ENCODE measurements at places on chromosomes 2 and 18.
A peak's percentile ranks its signal among the peaks of the same experiment; 100 is the strongest.

DNA sequence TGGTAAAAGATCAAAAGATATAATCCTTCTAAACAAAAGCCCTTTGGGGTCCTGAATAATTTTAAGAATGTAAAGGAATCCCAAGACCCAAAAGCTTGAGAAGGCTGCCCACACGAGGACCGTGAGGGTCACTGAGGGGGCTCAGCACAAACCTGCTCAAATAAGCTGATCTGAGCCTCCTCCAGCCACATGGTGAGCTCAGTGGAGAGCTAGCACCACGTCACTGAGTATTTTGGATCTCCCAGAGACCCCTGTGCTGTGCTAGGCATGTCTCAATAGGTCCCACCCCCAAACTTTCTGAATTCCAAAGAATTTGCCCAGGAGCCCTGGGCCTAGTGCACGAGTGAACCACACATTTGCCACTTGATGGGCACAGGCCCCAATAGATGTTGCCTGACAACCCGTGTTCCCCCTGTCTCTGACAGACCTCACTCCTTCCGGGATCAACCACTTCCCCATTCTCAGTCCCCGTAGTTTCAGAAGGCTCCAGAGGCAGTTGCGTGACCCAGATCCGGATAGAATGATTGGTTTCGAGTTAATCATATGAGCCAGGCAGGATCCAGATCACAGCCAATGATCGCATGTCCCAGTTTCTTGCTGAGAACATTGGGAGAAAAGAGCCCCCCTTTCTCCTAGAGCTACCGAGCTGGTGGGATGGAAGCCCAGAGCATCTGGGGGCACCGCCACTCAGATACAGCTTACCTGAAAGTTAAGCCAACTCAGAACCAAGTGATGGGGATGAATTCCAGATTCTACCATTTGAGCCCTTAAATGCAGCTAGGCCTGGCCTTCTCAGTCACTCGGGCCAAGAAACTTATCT is 203.8 kb downstream of the TNS1 start:
- peak; percentile 57 for DNase-seq

DNA sequence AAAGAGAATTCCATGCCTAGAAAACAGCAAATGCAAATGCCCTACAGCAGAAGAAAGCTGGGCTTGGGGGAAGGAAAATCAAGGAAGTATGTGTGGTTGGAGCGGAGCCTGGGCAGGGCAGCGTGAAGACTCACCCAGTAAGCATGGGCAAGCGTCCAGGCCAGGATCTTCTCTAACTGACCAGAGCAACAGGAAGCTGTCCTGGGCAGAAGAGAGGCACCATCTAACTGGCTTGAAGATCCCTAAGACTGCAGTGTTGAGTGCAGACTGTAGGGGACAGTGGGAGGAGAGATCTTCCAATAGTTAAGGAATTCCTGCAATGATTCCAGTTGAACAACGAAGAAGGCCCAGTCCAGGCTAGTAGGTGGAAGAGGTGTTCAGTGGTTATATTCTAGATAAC is 57.9 kb downstream of the NXPH2 start:
- peak; percentile 11 for DNase-seq

DNA sequence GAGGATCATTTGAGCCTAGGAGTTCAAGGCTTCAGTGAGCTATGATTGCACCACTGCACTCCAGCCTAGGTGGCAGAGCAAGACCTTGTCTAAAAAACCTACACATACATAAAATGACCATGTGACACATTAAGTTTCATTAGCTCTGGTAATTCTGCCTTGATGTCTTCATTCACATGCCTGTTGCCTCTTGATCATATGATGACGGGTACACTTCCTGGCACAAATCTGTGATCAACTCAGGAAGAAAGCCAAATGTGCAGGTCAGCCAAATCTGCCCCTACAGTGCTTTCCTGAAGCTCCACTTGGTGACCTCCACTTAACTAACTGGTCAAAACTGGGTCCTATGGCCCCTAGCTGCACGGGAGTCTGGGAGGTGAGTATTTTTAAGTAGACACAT is 54.4 kb upstream of the B3GNT7 start:
- DNase-seq, result no peak

- DNase-seq, result no peak
These were observed 79.2 kb upstream of the ST8SIA3 start for GRCh38 chr18:57273194-57273593.

DNA sequence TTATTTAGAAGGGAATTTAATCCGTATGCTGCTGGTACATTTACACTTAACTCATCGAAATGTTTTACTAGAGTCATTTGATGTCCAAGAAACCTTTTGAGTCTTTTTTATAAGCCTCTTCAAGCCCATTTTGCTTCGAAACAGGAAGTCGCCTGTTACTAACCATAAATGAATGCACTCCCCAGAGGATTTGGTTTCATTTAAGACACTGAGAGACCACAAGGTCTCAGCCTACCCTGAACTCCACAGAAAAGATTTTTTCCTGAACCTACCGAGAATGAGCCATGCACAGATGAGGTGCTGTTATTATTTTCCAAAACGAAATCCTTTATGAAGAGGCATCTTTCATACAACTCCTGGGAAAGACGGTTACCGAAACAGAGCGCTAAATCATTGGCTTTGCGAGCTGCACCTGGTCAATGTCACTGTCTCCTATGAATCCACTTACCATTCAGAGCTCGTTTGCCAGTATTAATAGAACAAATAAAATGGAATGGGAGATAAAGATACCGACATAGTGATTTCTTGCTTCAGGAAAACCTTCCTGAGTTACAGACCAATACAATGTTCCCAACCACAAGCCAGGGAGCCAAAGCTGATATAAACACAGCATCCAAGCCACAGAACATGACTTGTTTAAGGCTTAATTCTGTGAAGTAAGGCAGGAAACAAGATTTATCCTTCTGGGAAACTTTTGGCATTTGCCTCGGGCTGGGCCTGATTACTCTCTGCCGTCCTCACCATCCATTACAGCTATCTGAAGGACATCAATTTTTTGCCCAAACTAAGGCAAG is 382.1 kb downstream of the OSR1 start:
- DNase-seq, result no peak

DNA sequence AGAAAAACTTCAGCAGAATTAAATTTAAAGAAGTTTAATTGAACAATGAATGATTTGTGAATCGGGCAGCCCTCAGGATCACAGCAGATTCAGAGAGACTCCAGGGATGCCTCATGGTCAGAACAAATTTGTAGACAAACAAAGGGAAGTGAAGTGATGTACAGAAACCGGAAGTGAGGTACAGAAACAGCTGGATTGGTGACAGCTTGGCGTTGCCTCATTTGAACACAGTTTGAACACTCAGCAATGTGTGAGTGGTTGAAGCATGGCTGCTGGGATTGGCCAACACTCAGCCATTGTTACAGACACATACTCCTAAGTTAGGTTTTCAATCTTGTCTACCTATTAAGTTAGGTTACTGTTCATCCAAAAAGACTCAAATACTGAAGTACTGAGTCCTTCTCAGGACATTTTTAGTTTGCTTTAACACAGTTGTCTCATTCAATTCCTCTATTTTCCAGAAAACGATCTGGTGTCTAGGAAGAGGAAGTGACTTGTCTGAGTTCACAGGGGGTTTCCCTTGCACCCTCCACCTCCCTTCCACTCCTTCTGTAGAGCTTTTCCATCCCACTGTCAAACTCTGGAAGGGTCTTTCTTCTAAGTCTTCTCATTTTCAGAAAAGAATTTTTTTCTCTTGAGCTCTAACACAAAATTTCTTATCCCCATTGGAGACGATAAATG is 137.9 kb downstream of the SLC4A3 start:
- no peak for DNase-seq

GRCh38 chr2:165434865-165435496 is 34.5 kb upstream of the CSRNP3 start:
- no peak for DNase-seq

DNA sequence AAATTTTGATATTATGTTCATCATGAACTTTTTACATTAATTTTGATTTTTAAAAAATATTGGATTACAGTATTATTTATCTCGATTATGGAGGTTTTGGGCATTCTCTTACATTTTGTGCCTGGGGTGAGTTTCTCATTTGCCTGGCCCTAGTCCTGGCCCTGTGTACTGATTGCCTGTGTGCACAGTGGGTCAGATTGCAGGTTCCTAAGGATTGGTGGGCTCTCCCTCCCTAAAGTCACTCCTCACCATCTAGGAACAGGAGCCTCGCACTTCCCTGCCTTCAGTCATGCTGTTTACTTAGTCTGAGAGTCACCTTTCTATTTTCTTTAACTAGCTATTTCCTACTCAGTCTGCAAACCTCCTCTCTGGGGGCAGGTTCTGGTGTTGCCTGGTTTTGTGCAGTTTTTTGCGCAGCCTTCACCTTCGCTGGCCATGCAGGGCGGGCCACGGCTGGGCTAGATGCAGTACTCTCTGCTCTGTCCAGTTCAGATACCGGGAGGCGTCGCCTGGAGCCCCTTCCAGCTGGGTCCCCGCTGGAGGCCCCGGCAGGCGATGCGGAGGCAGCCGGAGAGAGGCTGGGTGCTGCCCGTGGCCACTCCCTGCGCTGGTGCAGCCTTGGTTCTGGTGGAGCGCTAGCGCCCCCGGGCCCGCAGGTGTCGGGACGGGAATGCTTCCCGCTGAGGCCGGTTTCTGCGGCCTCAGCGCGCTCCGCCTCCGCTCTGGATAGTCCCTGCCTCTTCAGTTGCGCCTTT is 23.3 kb upstream of the MC5R start:
- DNase-seq, result peak; percentile 65

- peak; percentile 69 for DNase-seq
These were observed 9.9 kb downstream of the TMBIM1 start for GRCh38 chr2:218282173-218282991.

- DNase-seq, result no peak
These were observed 901 bp downstream of the WDFY1 start for GRCh38 chr2:223944166-223944702.

GRCh38 chr18:4193086-4193485 is 262.0 kb downstream of the DLGAP1 start:
- DNase-seq, result no peak

DNA sequence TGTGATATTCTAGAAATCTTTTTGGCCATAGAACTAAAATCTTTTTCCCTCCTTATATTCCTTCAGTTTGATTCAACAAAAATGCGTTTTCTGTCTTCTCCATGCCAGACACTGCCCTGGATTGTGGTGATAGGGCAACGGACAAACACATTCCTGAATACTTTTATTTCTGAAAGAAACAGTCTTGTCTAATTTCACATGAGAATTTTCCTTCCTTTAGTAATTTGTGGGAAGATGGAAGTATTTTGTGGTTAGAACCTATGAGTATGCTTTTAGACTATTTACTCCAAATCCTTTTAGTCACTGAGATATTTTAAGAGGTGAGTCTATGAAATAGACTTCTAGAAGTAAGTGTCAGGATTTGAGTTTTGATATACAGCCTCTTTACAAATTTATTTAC is 49.6 kb downstream of the COL5A2 start:
- DNase-seq, result no peak

DNA sequence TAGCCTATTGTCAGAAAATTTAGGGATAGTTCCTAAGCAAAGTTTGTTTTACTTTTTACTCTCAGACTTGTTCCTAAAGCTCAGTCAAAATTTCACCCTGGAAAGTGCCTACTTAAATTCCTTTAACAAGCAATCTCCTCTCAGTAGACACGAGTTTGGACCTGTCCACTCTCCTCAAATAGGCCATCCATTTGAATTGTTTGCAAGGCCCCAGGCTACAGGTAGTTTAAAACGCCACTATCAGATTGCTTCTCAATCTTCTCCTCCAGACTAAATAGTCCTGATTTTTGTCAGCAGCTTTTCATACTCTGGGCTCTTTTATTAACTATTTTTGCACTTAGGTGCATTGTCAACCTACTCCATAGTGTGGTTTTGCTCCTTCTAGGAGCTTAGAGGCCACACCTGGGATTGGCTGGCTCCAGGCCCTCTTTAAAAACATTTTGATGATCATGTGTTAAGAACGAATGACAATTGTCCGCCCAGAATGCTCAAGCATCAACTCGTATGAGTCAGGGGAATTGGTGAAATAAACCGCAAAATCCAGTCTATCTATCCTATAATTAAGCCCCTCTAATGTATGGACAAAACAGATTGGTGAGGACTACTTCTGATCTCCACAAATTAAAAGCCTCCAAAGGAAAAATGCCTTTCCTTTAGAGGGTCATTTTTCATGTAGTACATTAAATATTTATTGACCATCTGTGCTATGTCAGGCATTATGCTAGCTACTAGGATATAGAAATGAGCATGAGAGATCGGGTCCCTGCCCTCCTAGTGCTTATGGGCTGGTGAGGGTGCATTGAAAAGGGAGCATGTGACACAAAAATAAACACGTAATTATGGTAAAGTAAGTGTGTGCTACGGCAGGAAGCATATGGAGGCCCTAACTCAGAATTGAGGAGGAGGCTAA is 333.8 kb upstream of the TNP1 start:
- DNase-seq, result no peak

Measured in globus pallidus (tissue), 1 donor.